SK-N-DZ (cell line): ENCODE measurements at places on chromosomes 5 and 9.

DNA sequence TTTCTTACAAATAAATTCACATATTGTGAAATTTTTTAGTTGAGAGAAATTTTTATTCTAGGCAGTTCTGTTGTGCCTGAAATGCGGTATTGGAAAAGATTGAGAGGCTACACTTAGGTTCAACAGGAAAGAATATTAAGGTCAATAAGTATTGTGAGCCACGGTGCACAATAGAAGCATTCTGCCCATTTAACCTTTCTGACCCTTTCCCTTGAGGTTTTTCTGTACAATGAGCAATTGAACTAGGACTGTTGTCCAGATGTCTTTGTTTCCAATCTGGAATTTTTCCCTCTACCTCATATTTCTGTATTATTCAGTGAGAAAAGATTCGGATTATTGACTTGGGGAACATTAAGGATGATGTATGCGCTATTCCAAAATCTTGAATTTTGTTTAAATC is 205.2 kb downstream of the NR3C1 start:
- no peak for DNase-seq

- no peak for DNase-seq
These were observed 12.2 kb downstream of the TENT4A start for GRCh38 chr5:6725421-6725820.

DNA sequence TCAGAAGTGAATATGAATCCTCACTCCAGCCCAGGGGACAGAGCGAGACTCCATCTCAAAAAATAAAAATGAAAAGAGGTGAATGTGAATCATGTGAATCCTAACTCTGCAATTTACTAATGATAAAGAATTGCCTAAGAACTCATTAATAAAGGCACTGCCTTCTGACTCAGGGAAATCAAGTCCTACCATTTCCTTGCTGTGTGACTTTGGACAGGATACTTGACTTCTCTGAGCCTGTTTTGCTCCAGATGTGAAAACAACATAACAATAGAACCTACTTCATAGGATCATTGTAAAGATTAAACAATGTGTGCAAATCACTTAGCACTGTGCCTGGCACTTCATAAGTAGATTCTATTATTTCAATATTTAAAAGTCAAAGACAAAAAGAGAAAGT is 15.1 kb upstream of the PWWP2A start:
- DNase-seq: no peak

GRCh38 chr5:109805472-109805871 is 115.7 kb downstream of the MAN2A1 start:
- DNase-seq: no peak

DNA sequence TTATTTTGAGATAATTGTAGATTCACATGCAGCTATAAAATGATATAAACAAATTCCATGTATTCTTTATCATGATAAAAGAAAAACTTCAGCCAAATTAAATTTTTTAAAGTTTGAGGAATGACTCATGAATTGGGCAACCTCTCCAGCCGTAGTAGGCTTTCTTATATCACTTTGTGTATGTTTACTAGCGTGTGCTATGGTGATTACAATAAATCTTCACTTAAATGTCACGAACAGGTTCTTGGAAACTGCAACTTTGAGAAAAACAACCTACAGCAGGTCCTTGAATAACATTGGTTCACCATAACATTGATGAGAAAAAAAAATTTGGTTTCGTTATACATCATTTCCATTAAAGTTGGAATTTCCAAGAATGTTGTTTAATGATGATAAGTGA is 730.9 kb upstream of the TYRP1 start:
- DNase-seq: no peak

GRCh38 chr5:146675636-146676035 is 159.6 kb upstream of the GPR151 start:
- peak; percentile 79 for DNase-seq

- no peak for DNase-seq
These were observed 168.1 kb downstream of the GRIA1 start for GRCh38 chr5:153658606-153659005.
